ENCODE measurements at places on chromosomes 11 and 22.

DNA sequence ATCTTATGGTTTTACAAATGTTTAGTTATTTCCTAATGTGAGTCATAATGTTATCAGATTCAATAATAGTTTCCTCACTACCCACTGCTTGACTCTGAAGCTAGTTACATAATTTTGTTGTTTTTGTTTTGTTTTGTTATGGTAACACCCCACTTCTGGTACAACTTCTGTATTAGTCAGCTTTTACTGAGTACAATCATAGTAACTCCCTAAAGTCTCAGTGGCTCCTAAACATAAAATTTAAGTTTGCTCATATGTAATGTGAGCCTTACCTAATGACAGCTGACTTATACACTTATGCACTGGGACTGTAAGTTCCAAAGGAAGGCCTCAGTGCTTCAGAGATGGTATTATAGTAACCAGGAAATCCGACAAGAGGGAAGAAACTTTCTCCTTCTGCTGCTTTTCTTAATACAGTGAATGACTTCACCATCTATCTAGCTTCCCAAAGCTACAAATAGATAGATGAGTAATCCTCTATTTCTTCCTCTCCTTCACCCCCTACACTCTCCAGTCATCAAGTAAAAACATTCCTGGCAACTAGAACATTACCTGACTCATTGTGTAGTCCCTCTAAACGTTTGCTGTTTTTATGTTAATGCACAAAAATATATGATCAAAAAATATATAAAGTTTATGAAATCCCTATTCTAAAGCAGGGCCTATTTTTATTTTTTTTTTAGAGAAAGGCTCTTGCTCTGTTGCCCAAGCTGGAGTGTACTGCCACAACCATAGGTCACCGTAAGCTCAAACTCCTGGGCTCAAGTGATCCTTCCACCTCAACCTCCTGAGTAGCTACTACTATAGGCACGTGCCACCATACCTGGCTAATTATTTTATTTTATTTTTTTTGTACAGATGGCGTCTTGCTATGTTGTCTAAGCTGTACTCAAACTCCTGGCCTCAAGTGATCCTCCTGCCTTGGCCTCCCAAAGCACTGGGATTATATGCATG, 563.0 kb downstream of the SOX6 start:
- DNase-seq, result peak; percentile 51

DNA sequence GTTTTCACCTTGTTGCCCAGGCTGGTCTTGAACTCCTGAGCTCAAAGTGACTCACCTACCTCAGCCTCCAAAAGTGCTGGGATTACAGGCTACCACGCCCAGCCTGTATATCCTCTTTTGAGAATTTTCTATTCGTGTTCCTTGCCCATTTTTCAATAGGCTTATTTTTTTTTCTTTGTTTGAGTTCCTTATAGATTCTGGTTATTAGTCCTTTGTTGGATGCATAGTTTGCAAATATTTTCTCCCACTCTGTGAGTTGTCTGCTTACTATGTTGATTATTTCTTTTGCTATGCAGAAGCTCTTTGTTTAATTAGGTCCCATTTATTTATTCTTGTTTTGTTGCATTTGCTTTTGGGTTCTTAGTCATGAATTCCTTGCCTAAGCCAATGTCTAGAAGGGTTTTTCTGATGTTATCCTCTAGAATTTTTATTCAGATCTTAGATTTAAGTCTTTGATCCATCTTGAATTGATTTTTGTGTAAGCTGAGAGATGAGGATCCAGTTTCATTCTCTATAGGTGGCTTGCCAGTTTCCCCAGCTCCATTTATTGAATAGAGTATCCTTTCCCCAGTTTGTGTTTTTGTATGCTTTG, 17.7 kb upstream of the ZBED5 start:
- no peak for DNase-seq

- no peak for DNase-seq
These were observed 243.6 kb upstream of the LUZP2 start for GRCh38 chr11:24253237-24253760.

DNA sequence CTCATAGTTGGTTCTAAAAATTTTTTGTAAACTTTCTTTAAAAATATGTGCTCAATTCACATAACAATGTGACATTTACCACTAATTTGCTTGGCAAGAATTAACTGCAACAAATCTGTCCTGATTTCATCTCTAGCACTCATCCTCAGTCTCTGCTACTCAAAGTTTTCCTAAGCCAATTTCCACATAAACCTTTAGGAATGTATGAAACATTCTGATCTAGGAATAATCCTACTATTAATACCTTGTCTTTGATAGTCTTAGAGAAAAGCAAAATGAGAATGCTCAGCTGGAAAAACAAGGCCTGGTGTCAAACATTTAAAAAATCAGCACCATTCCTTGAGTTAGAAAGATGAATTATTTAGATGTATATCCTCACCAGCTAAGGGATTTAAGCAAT, 114.3 kb downstream of the CD44 start:
- DNase-seq, result peak; percentile 80

GRCh38 chr22:31127181-31127772, 4.5 kb downstream of the INPP5J start:
- DNase-seq, result no peak

- DNase-seq, result no peak
These were observed 1.4 kb downstream of the FDX1 start for GRCh38 chr11:110431051-110431672.

- no peak for DNase-seq
These were observed at the start of gene FADS3 for GRCh38 chr11:61891331-61892084. TSS of gene FADS3 (minus strand) at chr11:61891545. CDS start at chr11:61891381, 164 bp downstream.

DNA sequence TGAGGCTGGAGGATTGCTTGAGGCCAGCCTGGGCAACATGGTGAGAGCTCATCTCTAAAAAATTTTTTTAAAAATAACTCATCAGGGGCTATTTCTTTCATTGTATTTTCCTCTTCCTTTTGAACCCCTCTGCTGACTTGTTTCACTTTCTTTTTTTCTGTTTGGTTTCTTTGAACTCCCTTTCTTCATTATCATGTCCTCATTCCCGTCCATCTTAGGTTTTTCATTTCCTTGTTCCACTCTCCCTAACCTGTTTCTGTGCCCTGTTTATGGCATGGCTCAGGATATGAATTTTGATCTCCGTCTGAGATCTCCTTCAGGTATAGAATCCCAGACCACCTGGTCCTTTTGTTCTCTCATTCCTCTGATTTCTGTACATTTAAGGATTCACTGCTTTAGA, 12.5 kb downstream of the MARK2 start:
- DNase-seq, result no peak

- no peak for DNase-seq
These were observed 25.0 kb upstream of the TMPRSS4 start for GRCh38 chr11:118051611-118052461.

DNA sequence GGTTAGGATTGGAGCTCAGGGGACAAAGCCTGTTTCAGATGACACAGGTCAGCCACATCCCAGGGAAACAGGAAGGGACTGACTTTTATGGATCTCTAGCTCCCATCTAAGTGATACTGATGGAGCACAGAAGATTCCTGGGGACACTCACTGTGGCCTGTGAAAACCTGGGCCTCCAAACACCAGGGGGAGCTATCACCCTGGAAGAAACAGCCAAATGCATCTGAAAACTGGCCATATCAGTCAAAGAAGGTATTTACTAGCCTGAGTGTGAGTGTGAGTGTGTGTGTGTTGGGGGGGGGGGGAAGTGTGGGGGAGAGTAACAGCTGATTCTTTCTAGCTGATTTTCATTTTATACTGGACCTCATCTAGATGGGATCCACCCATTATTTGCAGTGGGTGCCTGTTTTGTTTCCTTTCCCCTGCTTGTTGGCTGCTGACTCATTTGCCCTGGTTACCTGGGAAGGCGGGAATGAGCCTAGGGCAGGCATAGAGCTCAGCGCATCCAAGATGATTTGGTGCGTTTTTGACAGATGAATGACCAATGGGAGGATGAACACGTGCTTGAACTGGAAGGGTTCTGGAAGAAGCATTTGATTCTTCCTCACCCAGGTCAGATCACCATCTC, 284.0 kb downstream of the KIRREL3 start:
- DNase-seq, result no peak

GRCh38 chr22:30078320-30079311, 1.6 kb upstream of the HORMAD2 start:
- no peak for DNase-seq

DNA sequence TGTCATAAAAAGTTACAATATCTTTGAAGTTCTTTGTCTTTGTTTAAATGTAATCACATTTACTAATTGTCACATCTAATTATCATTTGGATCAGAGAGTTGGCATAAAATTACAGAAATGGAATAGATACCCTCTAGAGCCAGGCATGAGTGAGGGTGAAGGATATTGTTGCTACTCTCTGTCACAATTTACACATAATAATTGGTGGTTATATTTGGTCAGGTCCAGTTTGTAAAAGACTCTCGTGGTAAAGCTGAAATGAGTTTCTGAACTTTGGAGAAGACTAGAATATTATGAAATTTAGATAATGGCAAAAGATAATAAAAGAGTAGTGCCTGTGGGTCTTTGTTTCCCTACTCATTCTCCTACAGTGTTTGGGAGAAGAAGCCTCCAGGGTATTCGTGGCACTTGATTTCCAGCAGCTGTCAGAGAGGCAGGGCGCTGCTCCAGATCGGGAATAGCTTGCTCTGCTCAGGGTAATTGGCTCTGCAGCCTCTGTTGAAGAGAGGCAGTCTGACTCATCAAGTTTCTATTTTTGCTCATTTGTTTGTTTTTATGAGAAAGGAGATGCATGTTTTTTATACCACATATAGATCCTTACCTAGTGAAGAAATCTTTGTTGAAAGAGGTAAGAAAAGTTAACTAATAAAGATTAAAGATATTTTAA, 349.9 kb downstream of the CNTN5 start:
- no peak for DNase-seq

GRCh38 chr11:26234451-26234850, 97.5 kb upstream of the ANO3 start:
- no peak for DNase-seq

DNA sequence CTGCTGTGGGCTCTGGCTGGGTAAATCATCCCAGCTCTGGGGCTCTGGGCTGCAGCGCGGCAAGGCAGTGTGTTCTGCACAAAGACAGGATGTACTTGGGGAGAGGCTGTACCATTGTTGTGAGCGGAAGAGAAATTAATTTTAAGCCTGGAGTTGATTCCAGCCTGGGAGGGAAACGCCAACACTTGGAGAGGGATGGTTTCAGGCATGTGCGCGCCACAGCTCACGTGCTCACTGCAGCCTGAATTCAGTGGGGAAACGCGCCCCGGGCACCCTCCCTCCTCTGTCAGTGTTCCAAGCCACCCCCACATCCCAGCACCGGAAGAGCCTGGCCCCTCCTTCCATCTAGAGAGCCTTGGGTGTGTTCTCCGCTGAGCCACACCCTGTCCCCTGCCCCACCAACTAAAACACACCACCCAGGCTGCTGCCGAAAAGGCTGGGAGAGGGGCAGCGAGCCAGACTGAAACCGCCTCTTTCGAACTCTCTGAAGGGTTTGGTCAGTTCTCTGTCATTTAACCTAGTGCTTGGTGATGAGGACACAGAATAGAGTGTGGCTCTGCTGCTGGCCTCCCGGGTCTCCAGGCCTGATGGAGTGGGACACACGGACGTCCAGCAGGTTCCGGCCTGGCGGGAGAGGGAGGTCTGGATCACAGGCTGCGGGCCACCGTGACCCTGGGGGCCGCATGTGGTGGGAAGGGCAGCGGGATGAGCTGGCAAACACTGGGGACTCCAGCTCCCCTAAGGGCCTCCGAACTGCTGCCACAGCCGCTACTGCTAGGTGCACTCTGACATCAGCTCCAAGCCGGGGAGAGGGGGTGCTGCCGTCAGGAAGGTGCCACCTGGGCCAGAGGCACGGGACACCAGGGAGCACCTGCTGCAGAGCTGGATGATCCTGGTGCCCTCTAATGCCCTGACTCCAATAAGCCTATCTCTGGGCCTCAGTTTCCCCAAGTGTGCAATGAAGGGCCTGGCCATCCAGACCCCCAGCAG, 230.8 kb downstream of the CTTN start:
- no peak for DNase-seq

DNA sequence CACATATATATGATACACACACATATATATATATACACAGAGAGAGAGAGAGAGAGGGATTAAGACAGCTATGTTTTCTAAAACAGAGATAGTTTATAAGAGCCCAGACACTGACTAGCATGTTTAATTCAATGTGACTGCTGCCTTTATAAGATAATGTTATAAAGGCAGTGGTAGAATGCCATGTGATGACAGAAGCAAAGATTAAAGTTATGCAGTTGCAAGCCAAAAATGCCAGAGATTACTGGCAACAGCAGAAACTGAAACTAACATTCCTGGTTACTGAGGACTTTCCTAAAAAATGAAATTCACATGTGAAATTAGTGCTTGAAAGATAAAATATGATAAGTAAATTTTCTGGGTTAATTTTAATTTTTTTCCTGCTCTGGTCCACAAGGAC, 1888.9 kb downstream of the LRRC4C start:
- no peak for DNase-seq

DNA sequence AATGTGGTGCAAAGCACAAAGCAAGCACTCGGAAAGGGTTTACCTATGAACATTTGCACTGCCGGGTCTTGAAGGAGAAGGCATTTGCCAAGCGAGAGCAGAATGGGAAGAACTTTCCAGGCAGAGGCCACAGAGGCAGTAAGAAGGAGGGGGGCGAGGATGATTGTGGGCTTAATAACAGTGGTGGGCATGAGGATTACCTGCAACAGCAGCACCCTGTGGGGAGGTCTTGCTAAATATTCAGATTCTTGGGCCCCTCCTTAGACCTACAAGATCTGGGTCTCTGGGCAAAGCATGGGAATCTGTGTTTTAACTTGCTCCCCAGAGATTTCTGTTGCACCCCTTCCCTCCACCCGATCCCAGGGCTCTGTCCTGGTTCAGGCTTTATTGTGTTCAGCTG, 75.1 kb upstream of the ZBED5 start:
- DNase-seq, result no peak

GRCh38 chr11:57482782-57483561, 22.6 kb downstream of the RTN4RL2 start:
- DNase-seq, result no peak

- no peak for DNase-seq
These were observed 8.6 kb upstream of the SELENOH start for GRCh38 chr11:57732661-57733060.

- no peak for DNase-seq
These were observed 231.4 kb downstream of the BLID start for GRCh38 chr11:121884626-121885025.

GRCh38 chr11:29405305-29405704, 611.5 kb downstream of the KCNA4 start:
- no peak for DNase-seq

Measured in fibroblast of skin of left biceps (primary cell).